ENCODE measurements at places on chromosomes 11 and 22. TPM values are rescaled to one million over a fixed set of nuclear protein-coding genes. Genes with fewer than 3 reads are reported as not detected.
A peak's percentile ranks its signal among the peaks of the same experiment; 100 is the strongest.

DNA sequence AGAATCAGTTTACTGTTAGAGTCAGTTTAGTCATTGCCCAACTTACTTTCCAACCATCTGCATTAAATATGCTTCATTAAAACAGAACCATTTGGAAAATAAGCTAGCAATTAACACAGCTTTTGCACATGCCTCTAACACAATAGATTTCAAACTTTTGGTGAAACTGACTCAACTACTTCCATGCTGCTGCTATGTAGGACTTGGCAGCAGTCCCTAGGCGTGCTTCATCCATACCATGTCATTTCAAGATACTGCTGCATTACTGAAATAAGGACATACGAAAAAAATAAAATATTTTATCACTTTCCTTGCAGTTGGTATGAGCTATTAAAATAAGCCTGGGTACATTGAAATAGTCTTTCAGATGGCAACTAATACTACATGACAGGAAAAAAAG, 65.5 kb upstream of the SOX6 start:
- peak; percentile 3 for DNase-seq

GRCh38 chr22:42560781-42561180, 7.0 kb downstream of the SERHL2 start:
- DNase-seq, result no peak

GRCh38 chr11:110431674-110432073, 1.9 kb downstream of the FDX1 start:
- no peak for DNase-seq

- DNase-seq, result peak; percentile 50
Observed at GRCh38 chr11:105609832-105610781, at the start of gene GRIA4. Gene GRIA4 (plus strand): TSS chr11:105610073. CDS start chr11:105610998, 925 bp downstream.

- no peak for DNase-seq
Observed at GRCh38 chr11:109040303-109040702, 375.4 kb downstream of the DDX10 start.

DNA sequence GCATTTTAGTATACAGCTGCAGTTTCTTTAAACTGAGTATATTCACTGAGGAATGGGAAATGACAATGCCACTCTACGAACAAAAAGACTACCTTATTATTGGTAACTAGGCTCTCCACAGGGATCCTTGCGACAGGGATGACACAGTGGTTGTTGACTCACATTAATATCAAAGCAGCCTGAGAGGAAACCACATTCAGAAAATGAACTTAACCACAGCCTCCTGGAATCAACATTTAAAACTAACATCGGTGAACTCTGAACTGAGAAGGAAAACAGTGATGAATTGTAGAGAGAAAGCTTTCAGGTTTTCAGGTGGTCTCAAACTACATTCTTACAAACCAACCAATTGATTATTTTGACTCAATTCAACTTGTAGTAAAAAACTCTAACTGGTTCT, 90.3 kb upstream of the MTMR2 start:
- no peak for DNase-seq

DNA sequence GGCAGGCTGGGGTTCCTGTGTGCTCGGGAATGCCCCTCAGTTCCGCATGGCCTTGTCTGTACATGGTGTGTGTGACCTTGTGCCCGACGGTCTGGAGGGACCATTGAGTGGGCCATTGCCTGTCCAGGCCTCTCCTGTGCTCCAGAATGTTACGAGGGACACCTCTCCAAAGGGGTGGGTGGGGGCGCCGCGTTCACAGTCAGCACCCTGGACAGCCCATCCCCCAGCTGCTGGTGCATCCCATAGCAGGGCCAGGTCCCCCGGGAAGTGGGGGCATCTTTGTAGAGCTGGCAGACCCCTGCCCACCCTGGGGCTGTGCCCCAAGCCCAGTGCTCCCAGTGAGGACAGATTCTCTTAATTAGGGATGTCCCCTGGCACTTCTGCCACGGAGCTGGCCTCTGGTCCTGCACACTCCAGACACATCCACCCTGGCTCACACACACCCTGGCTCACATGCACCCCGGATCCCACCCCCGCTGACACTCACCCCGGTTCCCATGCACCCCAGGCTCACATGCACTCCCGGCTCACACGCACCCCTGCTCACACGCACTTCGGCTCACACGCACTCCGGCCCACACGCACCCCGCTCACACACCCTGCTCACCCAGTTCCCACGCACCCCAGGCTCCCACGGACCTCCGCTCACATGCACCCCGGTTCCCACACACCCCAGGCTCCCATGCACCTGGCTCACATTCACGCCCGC, 15.6 kb downstream of the TSPAN4 start:
- no peak for DNase-seq

- DNase-seq, result no peak
Observed at GRCh38 chr11:59076876-59077571, 9.1 kb upstream of the GLYATL1B start.

GRCh38 chr22:45450101-45450785, 36.8 kb downstream of the RIBC2 start:
- no peak for DNase-seq

- peak; percentile 93 for DNase-seq
Observed at GRCh38 chr11:62553080-62553838, 6.7 kb upstream of the AHNAK start.

- DNase-seq, result no peak
Observed at GRCh38 chr11:86523738-86524619, 148.4 kb downstream of the ME3 start.

GRCh38 chr11:2207773-2208621, 36.4 kb upstream of the TH start:
- no peak for DNase-seq

DNA sequence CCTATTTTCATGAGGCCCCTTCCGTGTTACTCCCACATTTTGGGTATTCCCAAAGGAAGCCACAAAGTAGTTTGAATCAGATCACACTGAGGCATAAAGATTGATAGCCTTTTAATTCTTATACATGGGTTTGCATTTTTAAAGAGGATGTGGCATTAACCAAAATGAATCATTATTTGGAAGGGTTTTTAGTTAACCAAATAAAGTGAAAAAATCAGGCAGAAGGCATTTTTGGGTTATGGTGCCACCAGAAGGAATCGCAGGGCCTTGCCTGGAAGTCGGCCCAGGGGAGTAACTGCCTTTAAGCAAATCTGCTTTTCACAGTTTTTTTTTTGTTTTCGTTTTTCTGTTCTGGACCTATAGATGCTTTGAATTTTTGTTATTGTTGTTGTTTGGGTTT, 55.4 kb downstream of the HSD17B12 start:
- DNase-seq, result no peak

DNA sequence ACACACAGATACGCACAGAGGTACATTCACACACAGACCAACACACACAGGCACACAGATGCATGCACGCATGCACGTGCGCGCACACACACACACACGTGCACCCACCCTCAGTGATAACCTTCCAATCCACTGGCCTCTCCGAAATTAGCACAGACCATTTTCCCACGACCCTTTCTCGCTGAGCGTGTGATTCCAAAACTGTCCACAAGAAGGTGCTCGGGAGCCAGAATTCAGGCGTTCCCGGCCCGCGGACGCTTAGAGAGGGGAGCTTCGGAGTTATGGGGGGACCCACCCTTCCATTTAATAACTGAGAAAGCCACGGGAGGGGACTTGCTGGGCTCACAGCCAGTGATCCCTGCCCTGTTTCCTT, 33.8 kb upstream of the SLC35C1 start:
- peak; percentile 74 for DNase-seq

DNA sequence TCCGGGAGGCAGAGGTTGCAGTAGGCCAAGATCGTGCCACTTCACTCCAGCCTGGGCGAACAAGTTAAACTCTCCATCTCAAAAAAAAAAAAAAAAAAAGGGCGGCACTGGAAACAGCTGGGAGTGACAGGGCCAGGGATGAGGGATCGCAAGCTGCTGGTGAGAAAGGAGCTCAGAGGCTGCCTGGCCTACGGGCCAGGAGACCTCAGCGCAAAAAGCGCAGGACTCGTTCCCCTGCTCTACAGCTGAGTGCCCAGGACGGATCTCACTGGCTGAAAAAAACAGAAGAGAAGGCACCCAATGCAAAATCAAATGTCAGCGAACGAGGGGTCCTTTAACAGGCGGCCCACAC, 650 bp upstream of the NUP50 start:
- DNase-seq, result no peak

- no peak for DNase-seq
Observed at GRCh38 chr11:119322921-119323531, 6.1 kb upstream of the MCAM start.

GRCh38 chr22:26608129-26608528, 9.7 kb downstream of the CRYBB1 start:
- no peak for DNase-seq

DNA sequence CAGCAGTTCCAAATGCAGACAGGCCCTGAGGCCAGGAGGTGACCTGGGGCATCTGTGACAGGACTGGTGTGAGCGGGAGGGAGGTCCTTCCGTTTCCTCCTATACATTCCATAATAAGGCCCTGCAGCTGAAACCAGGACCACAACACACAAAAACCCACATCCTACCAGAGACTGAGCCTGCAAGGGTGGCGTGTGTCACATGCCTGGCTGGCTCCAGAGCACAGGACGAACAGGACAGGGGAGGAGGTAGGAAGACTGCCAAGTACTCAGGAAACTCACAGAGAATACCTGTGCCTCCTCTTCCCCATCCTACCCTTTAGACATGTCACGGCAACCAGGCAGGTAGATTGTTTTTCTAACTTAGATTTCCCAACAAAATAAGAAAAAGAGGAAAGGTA, 103.9 kb downstream of the ARL14EP start:
- no peak for DNase-seq

DNA sequence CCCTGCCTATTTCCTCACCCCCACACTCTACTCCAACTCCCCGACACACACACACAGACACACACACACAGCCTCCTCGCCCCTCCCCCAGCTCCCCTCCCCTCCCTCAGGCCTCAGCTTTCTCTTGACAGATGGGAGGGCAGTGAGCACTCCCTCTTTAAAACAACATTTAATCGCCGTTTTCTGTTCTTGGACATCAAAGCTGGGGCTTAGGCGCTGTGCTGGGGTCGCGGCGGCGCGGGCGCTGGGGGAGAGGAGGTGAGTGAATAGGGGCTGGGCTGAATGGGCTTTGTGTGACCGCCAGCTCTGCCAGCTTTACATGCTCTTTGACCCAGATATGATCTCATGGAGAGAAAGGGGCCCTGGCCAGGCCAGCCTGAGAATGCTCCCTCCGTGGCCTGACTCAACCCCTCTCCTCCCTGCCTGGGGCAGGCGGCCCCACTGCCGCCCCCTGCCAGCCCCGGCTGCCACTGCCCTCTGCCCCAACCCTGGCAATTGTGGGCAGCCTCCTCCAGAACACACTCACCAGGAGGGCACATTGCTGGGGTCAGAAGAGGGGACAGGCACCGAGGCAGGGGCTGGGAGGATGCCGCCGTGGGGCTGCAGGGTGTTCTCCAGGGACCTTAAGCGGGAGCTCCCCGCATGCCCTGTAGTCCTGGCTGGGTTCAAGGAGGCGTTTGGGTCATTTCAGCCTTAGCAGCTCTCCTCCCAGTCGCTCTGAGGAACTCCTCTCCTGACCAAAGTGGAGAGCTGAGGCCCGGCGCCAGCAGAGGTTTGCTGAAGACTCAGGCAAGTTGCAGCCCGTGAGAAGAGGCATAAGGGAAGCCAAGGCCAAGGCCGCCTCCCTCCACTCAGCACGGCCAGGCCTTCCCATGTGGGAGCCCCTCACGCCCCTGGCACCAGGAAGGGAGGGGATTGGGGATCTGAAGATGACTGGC, 38.3 kb upstream of the NNMT start:
- DNase-seq, result peak; percentile 68

GRCh38 chr11:128405112-128405511, 182.2 kb downstream of the ETS1 start:
- DNase-seq, result no peak

- DNase-seq, result no peak
Observed at GRCh38 chr11:2380807-2381350, 3.8 kb downstream of the CD81 start.

GRCh38 chr11:95459291-95460042, 228.5 kb upstream of the SESN3 start:
- DNase-seq, result peak; percentile 74

GRCh38 chr11:126702987-126703386, 297.6 kb downstream of the KIRREL3 start:
- no peak for DNase-seq

DNA sequence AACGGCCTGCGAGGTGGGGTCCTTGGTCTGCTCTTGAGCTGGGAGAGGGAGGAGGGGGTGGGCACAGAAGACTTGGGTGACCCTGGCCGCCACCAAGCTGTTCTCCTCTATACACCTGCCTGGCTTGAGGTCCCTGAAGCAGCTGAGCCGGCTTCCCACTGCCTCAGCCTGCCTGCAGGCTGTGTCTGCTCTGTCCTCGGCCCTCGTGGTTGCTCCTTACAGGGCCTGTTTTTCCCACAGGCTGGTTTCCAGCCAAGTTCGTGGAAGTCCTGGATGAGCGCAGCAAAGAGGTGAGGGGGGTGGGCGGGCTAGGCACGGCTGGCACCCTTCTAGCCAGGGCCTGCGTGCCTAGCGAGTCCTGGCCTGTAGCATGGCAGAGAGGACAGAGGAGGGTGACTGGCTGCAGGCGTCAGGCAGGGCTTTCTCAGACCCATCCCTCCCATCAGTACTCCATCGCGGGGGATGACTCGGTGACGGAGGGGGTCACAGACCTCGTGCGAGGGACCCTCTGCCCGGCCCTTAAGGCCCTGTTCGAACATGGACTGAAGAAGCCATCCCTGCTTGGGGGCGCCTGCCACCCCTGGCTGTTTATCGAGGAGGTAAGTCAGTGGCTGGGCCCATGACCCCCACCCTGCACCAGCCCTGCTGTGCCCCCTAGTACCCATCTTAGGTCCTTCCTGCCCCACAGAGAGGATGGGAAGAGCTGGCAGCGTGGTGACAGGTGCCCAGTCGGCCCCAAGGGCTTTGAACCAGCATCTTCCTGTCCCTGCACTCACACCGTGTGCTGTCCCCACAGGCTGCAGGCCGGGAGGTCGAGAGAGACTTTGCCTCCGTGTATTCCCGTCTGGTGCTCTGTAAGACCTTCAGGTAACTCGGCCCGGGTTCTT, 37.7 kb downstream of the SGSM3 start:
- no peak for DNase-seq

- DNase-seq, result peak; percentile 86
Observed at GRCh38 chr11:118911880-118912741, 13.6 kb downstream of the BCL9L start.

- no peak for DNase-seq
Observed at GRCh38 chr11:27672836-27673464, 27.3 kb downstream of the BDNF start.

- peak; percentile 57 for DNase-seq
Observed at GRCh38 chr11:126519764-126520734, 164.6 kb downstream of the ST3GAL4 start.

- DNase-seq, result no peak
Observed at GRCh38 chr11:69948256-69949141, 129.3 kb upstream of the FGF3 start.

Gene HORMAD2
- 0.15 TPM for polyA plus RNA-seq

Gene KCNJ1
- polyA plus RNA-seq, result 0.15 TPM

Gene OR6T1
- not detected for polyA plus RNA-seq

Gene FAM118B
- polyA plus RNA-seq, result 21.1 TPM

Gene CSF2RB
- polyA plus RNA-seq, result 2.5 TPM

Gene P2RX6
- 20.6 TPM for polyA plus RNA-seq

Gene GGTLC3
- polyA plus RNA-seq, result not detected

Gene C11orf16
- 0.08 TPM for polyA plus RNA-seq

Gene MUC5AC
- not detected for polyA plus RNA-seq

Gene HBB
- polyA plus RNA-seq, result 437 TPM

Gene ZNF215
- polyA plus RNA-seq, result 0.76 TPM

Gene PITPNB
- polyA plus RNA-seq, result 36.6 TPM

Gene HTATIP2
- polyA plus RNA-seq, result 5.6 TPM

Gene TMEM25
- 17.6 TPM for polyA plus RNA-seq

Gene JAM3
- 142 TPM for polyA plus RNA-seq

Gene PATE2
- polyA plus RNA-seq, result 0.14 TPM

Gene OR5P2
- not detected for polyA plus RNA-seq

Gene KRTAP5-1
- polyA plus RNA-seq, result 1.7 TPM

Gene OR5A2
- not detected for polyA plus RNA-seq

Gene INSC
- polyA plus RNA-seq, result 3.1 TPM
